Gastrocnemius medialis (tissue), 4 donors: ENCODE measurements at places on chromosomes 2 and 18. TPM values are rescaled to one million over a fixed set of nuclear protein-coding genes. Genes with fewer than 3 reads are reported as not detected.

DNA sequence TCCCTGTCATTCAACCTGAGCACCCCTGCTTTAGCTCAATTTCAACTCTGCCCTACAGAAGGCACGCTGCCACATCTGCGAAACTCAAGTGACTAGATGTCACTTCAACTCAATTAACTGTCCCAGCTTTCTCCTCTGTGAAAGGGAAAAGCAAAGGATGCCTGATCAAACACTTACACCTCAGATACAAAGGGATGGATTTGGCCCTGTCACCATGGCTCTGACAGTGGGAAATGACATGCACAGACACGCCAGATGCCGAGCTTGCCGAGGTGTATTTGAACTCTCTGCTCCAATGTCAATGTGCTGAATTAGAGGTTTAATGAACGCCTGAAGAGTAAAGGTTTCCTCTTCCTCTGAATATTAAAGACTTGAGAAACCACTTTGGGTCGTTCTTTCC lies 481.1 kb downstream of the CBLN2 start:
- no peaks in the 10 kb centered on the region for H3K4me1 ChIP-seq
- no peak overlapping the region for H3K4me3 ChIP-seq
- no peaks in the 10 kb centered on the region for H3K27me3 ChIP-seq
- no peak for DNase-seq
- no peaks in the 10 kb centered on the region for H3K36me3 ChIP-seq

- no peak overlapping the region for H3K27ac ChIP-seq
- no peaks in the 10 kb centered on the region for H3K27me3 ChIP-seq
- H3K4me3 ChIP-seq: no peak overlapping the region
- no peak for DNase-seq
- H3K36me3 ChIP-seq: no peaks in the 10 kb centered on the region
These were observed 104.3 kb downstream of the ABCA12 start for GRCh38 chr2:215034154-215034553.

DNA sequence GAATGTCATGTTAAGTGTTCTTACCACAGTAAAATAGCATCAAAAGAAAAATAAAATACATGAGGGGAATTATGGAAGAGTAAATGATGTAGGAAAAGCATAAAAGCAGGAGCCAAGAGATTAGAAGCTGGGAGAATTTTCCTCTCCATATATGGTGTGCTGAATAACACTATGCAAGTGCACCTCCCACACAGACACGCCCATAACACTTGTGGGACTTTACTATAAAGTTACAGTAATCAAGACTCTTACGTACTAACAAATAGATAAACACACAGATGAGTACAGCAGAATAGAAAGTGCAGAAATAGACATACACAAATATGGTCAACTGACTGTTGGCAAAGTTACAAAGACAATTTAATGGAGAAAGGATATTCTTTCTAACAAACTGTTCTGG lies 16.0 kb upstream of the SPHKAP start:
- DNase-seq: no peak
- no peak overlapping the region for H3K27ac ChIP-seq
- no peaks in the 10 kb centered on the region for H3K36me3 ChIP-seq
- no peaks in the 10 kb centered on the region for H3K4me1 ChIP-seq
- no peaks in the 10 kb centered on the region for H3K27me3 ChIP-seq

DNA sequence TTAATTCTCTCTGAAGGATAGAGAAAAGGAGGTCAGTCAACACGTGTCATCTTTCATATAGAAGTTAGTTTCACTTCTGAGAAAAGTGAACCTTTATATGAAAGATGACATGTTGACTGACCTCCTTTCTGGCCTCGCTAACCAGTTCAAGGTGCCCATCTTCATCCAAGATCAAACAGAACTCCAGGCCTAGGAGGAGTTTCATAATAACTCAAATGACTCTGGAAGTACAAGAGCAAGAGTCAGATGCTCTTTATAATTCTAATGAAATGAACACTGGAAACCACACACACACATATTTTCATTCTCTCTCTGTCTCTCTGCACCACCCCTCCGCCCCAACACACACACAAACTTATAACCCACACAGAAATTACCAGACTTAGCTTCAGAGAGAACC lies 16.3 kb downstream of the ANKRD44 start:
- no peaks in the 10 kb centered on the region for H3K27me3 ChIP-seq
- peaks cover 7% of the 10 kb centered on the region for H3K4me1 ChIP-seq
- no peak for DNase-seq
- H3K4me3 ChIP-seq: no peak overlapping the region
- no peak overlapping the region for H3K27ac ChIP-seq

GRCh38 chr18:48292782-48293424 lies 116.3 kb downstream of the ZBTB7C start:
- no peak overlapping the region for H3K4me3 ChIP-seq
- no peak for DNase-seq
- H3K27ac ChIP-seq: no peak overlapping the region

- no peaks in the 10 kb centered on the region for H3K36me3 ChIP-seq
- H3K4me3 ChIP-seq: no peak overlapping the region
- no peak for DNase-seq
- no peak overlapping the region for H3K27ac ChIP-seq
- no peaks in the 10 kb centered on the region for H3K4me1 ChIP-seq
- no peaks in the 10 kb centered on the region for H3K27me3 ChIP-seq
These were observed 161.7 kb downstream of the PARD3B start for GRCh38 chr2:204706939-204707338.

MYCN gene
- total RNA-seq: not detected

PNKD gene
- 29.9 TPM for total RNA-seq

LIMS4 gene
- 2.9 TPM for total RNA-seq
